Bladder microvascular endothelial cell (primary cell): ENCODE measurements at places on chromosomes 11 and 22. TPM values are rescaled to one million over a fixed set of nuclear protein-coding genes. Genes with fewer than 3 reads are reported as not detected.

The MIAT gene
- total RNA-seq: 0.16 and 0.82 TPM in 2 replicates

The NXPE2 gene
- not detected in 2 replicates for total RNA-seq

The MB gene
- total RNA-seq: not detected in 2 replicates

The ANO1 gene
- total RNA-seq: 0.13 and 0.32 TPM in 2 replicates

The GTSE1 gene
- total RNA-seq: 6.8 and 10.0 TPM in 2 replicates

The CD3E gene
- total RNA-seq: not detected in 2 replicates

The PDE3B gene
- total RNA-seq: 0.13 and 0.16 TPM in 2 replicates

The PANX3 gene
- total RNA-seq: not detected in 2 replicates

The SLC22A9 gene
- not detected in 2 replicates for total RNA-seq

The OSBP2 gene
- total RNA-seq: 3.9 and 22.5 TPM in 2 replicates

The INPP5J gene
- total RNA-seq: 0.50 TPM in 1 of 2 replicates, not detected in the other

The CENATAC gene
- 10.2 and 20.0 TPM in 2 replicates for total RNA-seq

The PAX6 gene
- 0.13 TPM in 1 of 2 replicates, not detected in the other for total RNA-seq

The PLAAT3 gene
- 22.8 and 73.0 TPM in 2 replicates for total RNA-seq

The CEND1 gene
- not detected in 2 replicates for total RNA-seq

The ZNF280B gene
- 0.16 and 0.88 TPM in 2 replicates for total RNA-seq

The GLB1L2 gene
- 0.16 and 0.25 TPM in 2 replicates for total RNA-seq

The SMIM35 gene
- not detected in 2 replicates for total RNA-seq

The ALX4 gene
- total RNA-seq: not detected in 2 replicates

The PATL1 gene
- 4.0 and 15.9 TPM in 2 replicates for total RNA-seq

The ZBTB16 gene
- total RNA-seq: 27.5 and 30.0 TPM in 2 replicates

The CASP1 gene
- total RNA-seq: 20.0 and 37.1 TPM in 2 replicates

The HEPACAM gene
- under 0.01 TPM in 1 of 2 replicates, not detected in the other for total RNA-seq

The FDXACB1 gene
- total RNA-seq: 1.3 and 1.6 TPM in 2 replicates

The BLID gene
- 0.16 and 0.82 TPM in 2 replicates for total RNA-seq

The HBG2 gene
- total RNA-seq: not detected in 2 replicates

The TMEM41B gene
- 31.5 and 34.2 TPM in 2 replicates for total RNA-seq

The TMEM121B gene
- under 0.01 and 0.13 TPM in 2 replicates for total RNA-seq

The DDX25 gene
- total RNA-seq: under 0.01 and 0.13 TPM in 2 replicates

The RAB36 gene
- total RNA-seq: 0.32 and 0.88 TPM in 2 replicates

The TEX12 gene
- total RNA-seq: not detected in 2 replicates

The OR51B4 gene
- not detected in 2 replicates for total RNA-seq

The ELMOD1 gene
- total RNA-seq: 0.31 TPM in 1 of 2 replicates, not detected in the other

The OR4C15 gene
- total RNA-seq: not detected in 2 replicates

The SLC22A25 gene
- not detected in 2 replicates for total RNA-seq

The MFRP gene
- total RNA-seq: under 0.01 TPM in 1 of 2 replicates, not detected in the other

The DYNC2H1 gene
- total RNA-seq: 4.6 and 4.7 TPM in 2 replicates

The PPP6R2 gene
- total RNA-seq: 47.9 and 75.4 TPM in 2 replicates

The KCNC1 gene
- total RNA-seq: not detected in 2 replicates

The DRAP1 gene
- 104 and 157 TPM in 2 replicates for total RNA-seq

The FAM111B gene
- total RNA-seq: 13.9 and 31.7 TPM in 2 replicates
